ENCODE measurements at places on chromosomes 12 and 14.

GRCh38 chr14:97602438-97603117 lies 805.4 kb downstream of the VRK1 start:
- H3K36me3 ChIP-seq, result no peaks in the 10 kb centered on the region
- H3K4me3 ChIP-seq, result no peak overlapping the region
- no peaks in the 10 kb centered on the region for H3K4me1 ChIP-seq
- no peaks in the 10 kb centered on the region for H3K27me3 ChIP-seq
- H3K27ac ChIP-seq, result no peak overlapping the region

DNA sequence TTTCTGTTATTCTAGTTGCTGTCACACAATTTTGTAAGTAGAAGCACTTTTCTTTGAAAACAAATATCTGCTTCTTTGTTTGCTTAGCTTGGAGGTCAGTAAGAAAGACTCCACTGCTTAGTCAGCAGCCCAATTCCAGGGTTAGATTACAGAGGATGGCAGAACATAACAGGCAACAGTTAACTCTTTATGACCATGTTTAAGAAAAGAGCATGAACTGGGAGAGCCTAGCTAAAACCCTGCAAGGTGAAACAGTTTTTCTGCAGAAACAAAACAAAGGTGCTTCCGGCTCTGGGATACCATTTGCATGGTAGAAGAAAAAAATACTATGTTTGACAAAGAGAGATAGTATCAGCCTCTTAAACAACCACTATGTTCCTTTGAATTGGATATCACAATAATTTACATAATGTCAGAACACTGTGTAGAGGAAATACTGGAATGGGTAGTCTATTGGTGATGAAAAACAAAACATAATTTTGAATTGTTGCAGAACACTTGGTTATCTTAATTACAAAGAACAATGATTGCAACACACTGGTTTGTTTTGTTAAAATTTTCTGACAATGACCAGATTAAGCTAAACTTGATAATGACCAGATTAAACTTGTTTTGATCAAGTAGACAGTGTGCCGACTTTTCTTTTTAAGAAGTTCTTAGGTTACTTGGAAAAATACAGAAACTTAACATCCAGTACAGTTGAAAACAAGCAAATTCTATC lies 22.4 kb upstream of the PPM1H start:
- DNase-seq, result peak; percentile 15
- peaks cover 10% of the 10 kb centered on the region for H3K4me1 ChIP-seq

- no peaks in the 10 kb centered on the region for H3K36me3 ChIP-seq
- peaks cover 24% of the 10 kb centered on the region for H3K4me1 ChIP-seq
- H3K4me3 ChIP-seq, result no peak overlapping the region
- no peak for DNase-seq
- H3K27me3 ChIP-seq, result no peaks in the 10 kb centered on the region
These were observed 33.4 kb downstream of the CHST11 start for GRCh38 chr12:104490186-104490585.

GRCh38 chr12:75984577-75985182 lies 46.9 kb downstream of the PHLDA1 start:
- no peak overlapping the region for H3K4me3 ChIP-seq
- DNase-seq, result no peak
- H3K36me3 ChIP-seq, result no peaks in the 10 kb centered on the region
- no peaks in the 10 kb centered on the region for H3K4me1 ChIP-seq
- H3K27ac ChIP-seq, result no peak overlapping the region

DNA sequence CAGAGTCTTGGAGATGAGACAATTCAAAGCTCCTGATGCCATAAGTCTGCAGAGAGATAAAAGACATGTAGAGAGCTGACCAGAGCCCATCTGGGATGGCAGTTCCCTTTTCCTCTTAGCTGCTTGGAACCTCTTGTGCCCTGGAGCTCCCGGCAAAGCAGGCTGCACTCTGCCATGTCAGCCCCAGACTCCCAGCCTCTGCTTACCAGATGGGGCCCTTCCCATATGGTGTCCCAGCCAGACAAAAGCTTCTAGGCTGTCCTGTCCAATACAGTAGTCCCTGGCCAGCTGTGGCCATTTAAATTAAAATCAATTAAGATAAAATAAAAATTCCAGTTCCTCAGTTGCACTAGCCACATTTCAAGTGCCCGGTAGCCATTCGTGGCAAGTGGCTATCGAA lies 303.9 kb downstream of the TTC6 start:
- H3K27ac ChIP-seq, result no peak overlapping the region
- H3K4me1 ChIP-seq, result no peaks in the 10 kb centered on the region
- no peaks in the 10 kb centered on the region for H3K27me3 ChIP-seq
- H3K4me3 ChIP-seq, result no peak overlapping the region
